ENCODE measurements at places on chromosomes 3 and 15. TPM values are rescaled to one million over a fixed set of nuclear protein-coding genes. Genes with fewer than 3 reads are reported as not detected.

The NR2E3 gene
- total RNA-seq: not detected

The C3orf33 gene
- 5.8 TPM for total RNA-seq

- no peaks in the 10 kb centered on the region for H3K4me1 ChIP-seq
- H3K27me3 ChIP-seq: no peaks in the 10 kb centered on the region
- H3K27ac ChIP-seq: no peak overlapping the region
- no peak overlapping the region for H3K4me3 ChIP-seq
- no peak for DNase-seq
- no peaks in the 10 kb centered on the region for H3K36me3 ChIP-seq
Measured at GRCh38 chr15:97140216-97140615, 809.7 kb downstream of the NR2F2 start.

- no peak overlapping the region for H3K4me3 ChIP-seq
- H3K27ac ChIP-seq: no peak overlapping the region
- no peaks in the 10 kb centered on the region for H3K4me1 ChIP-seq
Measured at GRCh38 chr15:89908226-89908625, 4.5 kb downstream of the ARPIN start.

The GALNT15 gene
- total RNA-seq: 18.6 TPM

The GP9 gene
- not detected for total RNA-seq

The KBTBD12 gene
- total RNA-seq: 1.5 TPM

GRCh38 chr3:40055361-40055760 is 246.0 kb downstream of the MYRIP start:
- DNase-seq: no peak
- H3K4me1 ChIP-seq: no peaks in the 10 kb centered on the region
- H3K27me3 ChIP-seq: no peaks in the 10 kb centered on the region
- no peak overlapping the region for H3K4me3 ChIP-seq
- H3K36me3 ChIP-seq: no peaks in the 10 kb centered on the region
- no peak overlapping the region for H3K27ac ChIP-seq

The TMEM108 gene
- total RNA-seq: not detected

The BFSP2 gene
- not detected for total RNA-seq
